ENCODE measurements at places on chromosomes 16 and 17. TPM values are rescaled to one million over a fixed set of nuclear protein-coding genes. Genes with fewer than 3 reads are reported as not detected.

DNA sequence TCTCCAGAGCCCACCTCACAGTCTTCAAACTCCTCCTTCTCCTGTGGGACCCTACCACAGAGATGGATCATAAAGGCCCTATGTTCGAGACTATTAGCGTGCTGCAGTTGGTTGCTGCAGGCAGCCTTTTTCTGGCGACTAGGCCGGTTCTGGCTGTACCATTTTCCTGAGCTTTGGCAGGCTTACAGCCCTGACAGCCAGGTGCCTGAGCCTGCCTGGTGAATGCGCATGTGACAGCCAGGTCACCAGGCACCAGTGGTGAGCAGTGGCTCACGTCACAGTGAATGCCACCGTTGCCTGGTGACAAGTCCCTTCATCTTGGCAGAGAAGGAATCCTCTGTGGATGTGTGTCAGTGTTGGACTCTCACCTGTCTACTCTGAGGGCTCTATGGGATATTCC is 978.8 kb downstream of the KCNJ18 start:
- no peak overlapping the region for H3K27ac ChIP-seq
- no peak overlapping the region for H3K4me3 ChIP-seq
- DNase-seq, result no peak
- H3K4me1 ChIP-seq, result no peaks in the 10 kb centered on the region
- no peaks in the 10 kb centered on the region for H3K27me3 ChIP-seq
- H3K36me3 ChIP-seq, result no peaks in the 10 kb centered on the region

GRCh38 chr16:20107083-20107482 is 33.4 kb upstream of the GPR139 start:
- H3K27ac ChIP-seq, result no peak overlapping the region
- no peaks in the 10 kb centered on the region for H3K27me3 ChIP-seq
- H3K4me1 ChIP-seq, result no peaks in the 10 kb centered on the region
- no peak for DNase-seq
- no peak overlapping the region for H3K4me3 ChIP-seq
- H3K36me3 ChIP-seq, result no peaks in the 10 kb centered on the region

GRCh38 chr17:42704837-42705494 is 22.6 kb downstream of the CNTNAP1 start:
- no peaks in the 10 kb centered on the region for H3K4me1 ChIP-seq
- no peaks in the 10 kb centered on the region for H3K27me3 ChIP-seq
- no peak overlapping the region for H3K4me3 ChIP-seq

DNA sequence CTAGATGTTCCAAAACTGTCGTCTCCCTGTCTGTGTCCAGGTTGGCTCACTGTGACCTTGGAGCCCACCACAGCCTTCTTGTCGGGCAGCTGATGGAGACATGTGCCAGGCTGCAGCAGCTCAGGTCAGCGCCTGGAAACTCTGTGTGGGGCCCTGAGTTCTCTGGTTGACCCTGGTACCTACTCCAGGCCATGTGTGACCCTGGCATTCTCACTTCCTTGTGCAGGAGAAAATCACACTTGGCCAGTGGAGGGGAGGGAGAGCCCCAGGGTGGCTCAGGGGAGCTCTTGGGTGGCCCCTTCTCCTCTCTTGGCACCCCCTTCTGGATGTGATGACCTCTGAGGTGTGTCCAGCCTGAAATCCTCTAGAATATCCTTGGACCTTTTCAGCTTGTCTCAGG is 25.0 kb upstream of the CPNE2 start:
- no peaks in the 10 kb centered on the region for H3K27me3 ChIP-seq
- DNase-seq, result no peak
- H3K4me1 ChIP-seq, result peaks cover 11% of the 10 kb centered on the region
- H3K4me3 ChIP-seq, result no peak overlapping the region
- no peak overlapping the region for H3K27ac ChIP-seq

GRCh38 chr16:85544668-85545067 is 68.5 kb upstream of the GSE1 start:
- H3K4me1 ChIP-seq, result peaks cover 11% of the 10 kb centered on the region
- DNase-seq, result no peak
- no peak overlapping the region for H3K27ac ChIP-seq
- H3K27me3 ChIP-seq, result no peaks in the 10 kb centered on the region

Gene TNRC6C
- total RNA-seq, result 15.2 TPM

DNA sequence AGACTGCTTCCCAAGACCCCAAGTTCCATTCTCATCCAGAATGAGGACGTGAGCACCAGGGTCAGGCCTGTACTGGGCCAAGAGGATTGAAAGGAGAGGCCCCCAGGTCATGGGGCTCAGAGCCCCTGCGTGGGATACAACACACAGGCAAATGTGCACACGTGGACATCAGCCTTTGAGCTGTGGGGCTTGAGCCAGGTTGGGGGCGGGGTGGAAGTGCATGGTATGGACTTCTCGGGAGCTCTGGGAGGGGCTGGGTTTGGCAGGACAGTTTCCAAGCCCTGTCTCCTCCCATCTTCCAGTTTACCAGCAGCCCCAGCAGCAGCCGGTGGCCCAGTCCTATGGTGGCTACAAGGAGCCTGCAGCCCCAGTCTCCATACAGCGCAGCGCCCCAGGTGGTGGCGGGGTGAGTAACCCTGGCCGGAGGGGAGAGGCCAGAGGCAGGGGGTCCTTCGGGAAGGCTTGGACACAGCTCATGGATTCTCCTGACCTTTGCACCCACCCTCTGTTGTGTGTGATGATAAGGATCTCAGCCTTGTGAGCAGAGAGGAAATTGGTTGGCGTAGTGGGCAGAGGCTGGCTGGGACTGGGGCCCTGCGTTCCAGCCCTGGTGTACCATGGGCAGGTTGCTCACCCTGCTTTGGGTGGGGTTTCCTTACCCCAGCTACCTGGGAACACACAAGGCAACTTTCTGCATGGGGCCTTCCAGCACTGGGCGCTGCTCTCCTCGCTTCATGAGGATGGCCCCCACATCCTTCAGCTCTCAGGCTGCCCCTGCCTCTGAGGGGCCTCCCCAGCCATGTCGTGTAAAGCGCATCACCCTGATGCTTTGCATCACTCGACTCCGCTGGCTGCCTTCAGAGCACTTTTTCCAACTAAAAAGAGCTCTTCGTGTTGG is 10.4 kb upstream of the LASP1NB start:
- peaks cover 13% of the 10 kb centered on the region for H3K4me1 ChIP-seq
- H3K27me3 ChIP-seq, result no peaks in the 10 kb centered on the region
- peaks cover 3% of the 10 kb centered on the region for H3K36me3 ChIP-seq
- H3K4me3 ChIP-seq, result no peak overlapping the region
- no peak overlapping the region for H3K27ac ChIP-seq

Gene LAT
- 1.9 TPM for total RNA-seq

GRCh38 chr17:35972535-35972934 is 8.8 kb downstream of the CCL16 start:
- H3K4me1 ChIP-seq, result no peaks in the 10 kb centered on the region
- no peaks in the 10 kb centered on the region for H3K36me3 ChIP-seq
- H3K27ac ChIP-seq, result no peak overlapping the region

Gene ZNF287
- total RNA-seq, result 2.5 TPM

- no peak for DNase-seq
- no peak overlapping the region for H3K27ac ChIP-seq
- H3K36me3 ChIP-seq, result no peaks in the 10 kb centered on the region
- no peak overlapping the region for H3K4me3 ChIP-seq
- no peaks in the 10 kb centered on the region for H3K27me3 ChIP-seq
- H3K4me1 ChIP-seq, result no peaks in the 10 kb centered on the region
Measured at GRCh38 chr17:33531311-33531710, 238.2 kb upstream of the ASIC2 start.

Gene PLLP
- total RNA-seq, result 1.3 TPM

DNA sequence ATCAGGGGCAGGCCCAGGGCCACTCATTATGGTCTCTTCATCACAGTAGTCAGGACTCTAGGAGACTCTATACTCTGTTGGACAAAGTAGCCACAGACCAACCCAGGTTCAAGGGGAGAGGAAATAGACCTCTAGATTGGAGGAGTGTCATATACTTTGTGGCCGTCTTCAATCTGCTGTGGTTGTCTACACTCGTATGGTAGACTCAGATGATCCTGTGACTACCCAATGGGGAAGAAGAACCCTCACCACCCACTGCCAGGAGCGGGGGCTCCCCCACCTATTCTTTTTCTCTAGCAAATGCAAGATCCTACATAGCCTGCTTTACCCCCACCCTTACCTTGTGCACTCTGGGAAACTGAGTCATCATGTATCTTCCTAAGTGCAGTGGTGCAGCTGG is 80.5 kb downstream of the KSR1 start:
- H3K4me3 ChIP-seq, result no peak overlapping the region
- DNase-seq, result no peak
- H3K4me1 ChIP-seq, result peaks cover 15% of the 10 kb centered on the region
- H3K27ac ChIP-seq, result no peak overlapping the region

DNA sequence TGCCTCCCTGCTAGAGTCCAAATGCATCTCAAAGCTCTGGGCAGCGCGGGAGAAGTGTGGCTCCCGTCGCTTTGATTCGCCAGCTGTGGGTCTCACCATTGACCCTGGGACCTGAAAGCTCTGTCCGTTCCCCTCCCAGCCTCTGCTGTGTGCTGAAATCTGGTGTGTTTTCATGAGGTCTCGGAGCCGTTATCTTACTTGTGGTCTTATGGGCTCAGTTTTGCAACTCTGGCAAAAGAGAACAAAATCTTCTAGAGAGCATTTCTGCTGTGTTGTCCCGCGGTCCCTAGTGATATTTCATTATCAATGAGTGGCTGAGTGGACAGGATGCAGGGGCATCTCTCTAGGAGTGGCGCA is 13.3 kb downstream of the CRISPLD2 start:
- H3K27ac ChIP-seq, result peak overlapping the region; percentile 74
- no peaks in the 10 kb centered on the region for H3K27me3 ChIP-seq
- H3K4me3 ChIP-seq, result peak overlapping the region; percentile 33
- H3K4me1 ChIP-seq, result peaks cover 25% of the 10 kb centered on the region
- H3K36me3 ChIP-seq, result no peaks in the 10 kb centered on the region
- no peak for DNase-seq

DNA sequence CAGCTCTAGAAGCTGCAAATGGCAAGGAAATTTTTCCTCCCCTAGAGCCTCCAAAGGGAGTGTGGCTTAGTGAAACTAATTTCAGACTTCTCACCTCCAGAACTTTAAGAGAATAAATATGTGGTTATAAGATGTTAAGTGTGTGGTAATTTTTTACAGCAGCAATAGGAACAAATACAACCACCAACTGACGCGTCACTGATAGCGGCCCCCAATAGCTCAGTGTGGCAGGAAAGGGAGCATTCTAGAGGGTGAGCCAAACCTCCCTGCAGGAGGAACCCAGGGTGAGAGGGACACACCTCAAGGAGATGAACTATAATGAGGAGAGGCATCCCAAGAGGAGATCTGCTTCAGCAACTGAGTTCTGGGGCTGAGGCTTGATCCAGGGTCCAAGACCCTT is 4.0 kb downstream of the CCL4 start:
- no peak overlapping the region for H3K27ac ChIP-seq
- no peaks in the 10 kb centered on the region for H3K4me1 ChIP-seq
- no peak overlapping the region for H3K4me3 ChIP-seq
- DNase-seq, result no peak
- H3K27me3 ChIP-seq, result peaks cover 7% of the 10 kb centered on the region

- H3K4me1 ChIP-seq, result no peaks in the 10 kb centered on the region
- H3K27me3 ChIP-seq, result no peaks in the 10 kb centered on the region
- H3K4me3 ChIP-seq, result no peak overlapping the region
- no peak overlapping the region for H3K27ac ChIP-seq
- no peak for DNase-seq
- no peaks in the 10 kb centered on the region for H3K36me3 ChIP-seq
Measured at GRCh38 chr16:798666-799065, 1.9 kb downstream of the GNG13 start.

DNA sequence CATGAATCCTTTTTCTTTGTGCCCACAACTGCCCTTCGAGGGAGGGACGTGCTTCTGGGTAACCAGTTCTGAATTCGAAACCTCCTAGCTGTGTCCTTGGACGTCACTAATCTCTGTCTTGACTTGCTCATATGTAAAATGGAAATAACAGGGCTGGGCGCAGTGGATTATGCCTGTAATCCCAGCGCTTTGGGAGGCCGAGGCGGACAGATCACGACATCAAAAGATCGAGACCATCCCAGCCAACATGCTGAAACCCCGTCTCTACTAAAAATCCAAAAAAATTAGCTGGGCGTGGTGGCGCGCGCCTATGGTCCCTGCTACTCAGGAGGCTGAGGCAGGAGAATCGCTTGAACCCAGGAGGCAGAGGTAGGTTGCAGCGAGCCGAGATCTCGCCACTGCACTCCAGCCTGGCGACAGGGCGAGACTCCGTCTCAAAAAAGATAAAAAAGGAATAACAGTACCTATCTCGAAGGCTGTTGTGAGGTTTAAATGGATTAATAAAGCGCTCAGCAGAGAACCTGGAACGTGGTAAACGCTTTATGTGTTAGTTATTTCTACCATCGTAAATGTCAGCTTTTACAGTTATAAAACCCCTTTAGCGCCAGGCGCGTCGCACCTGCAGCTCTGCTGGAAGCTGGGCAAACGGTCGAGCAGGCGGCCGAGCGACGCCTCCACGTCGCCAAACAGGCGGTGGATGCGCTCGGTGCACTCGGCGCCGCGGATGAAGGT is 641 bp downstream of the COG8 start:
- no peaks in the 10 kb centered on the region for H3K27me3 ChIP-seq
- H3K36me3 ChIP-seq, result peaks cover 65% of the 10 kb centered on the region
- DNase-seq, result no peak
- H3K4me1 ChIP-seq, result peaks cover 23% of the 10 kb centered on the region
- H3K27ac ChIP-seq, result peak overlapping the region; percentile 94

Gene KRT28
- not detected for total RNA-seq

Gene TRPV2
- 5.9 TPM for total RNA-seq

- no peak for DNase-seq
- H3K27ac ChIP-seq, result no peak overlapping the region
- H3K4me1 ChIP-seq, result no peaks in the 10 kb centered on the region
- H3K36me3 ChIP-seq, result no peaks in the 10 kb centered on the region
- no peaks in the 10 kb centered on the region for H3K27me3 ChIP-seq
- H3K4me3 ChIP-seq, result no peak overlapping the region
Measured at GRCh38 chr16:52078716-52079655, 468.0 kb downstream of the TOX3 start.

- H3K27me3 ChIP-seq, result no peaks in the 10 kb centered on the region
- no peaks in the 10 kb centered on the region for H3K4me1 ChIP-seq
Measured at GRCh38 chr16:29839822-29840221, 19.6 kb downstream of the MVP start.

Gene CDH5
- 21.4 TPM for total RNA-seq

DNA sequence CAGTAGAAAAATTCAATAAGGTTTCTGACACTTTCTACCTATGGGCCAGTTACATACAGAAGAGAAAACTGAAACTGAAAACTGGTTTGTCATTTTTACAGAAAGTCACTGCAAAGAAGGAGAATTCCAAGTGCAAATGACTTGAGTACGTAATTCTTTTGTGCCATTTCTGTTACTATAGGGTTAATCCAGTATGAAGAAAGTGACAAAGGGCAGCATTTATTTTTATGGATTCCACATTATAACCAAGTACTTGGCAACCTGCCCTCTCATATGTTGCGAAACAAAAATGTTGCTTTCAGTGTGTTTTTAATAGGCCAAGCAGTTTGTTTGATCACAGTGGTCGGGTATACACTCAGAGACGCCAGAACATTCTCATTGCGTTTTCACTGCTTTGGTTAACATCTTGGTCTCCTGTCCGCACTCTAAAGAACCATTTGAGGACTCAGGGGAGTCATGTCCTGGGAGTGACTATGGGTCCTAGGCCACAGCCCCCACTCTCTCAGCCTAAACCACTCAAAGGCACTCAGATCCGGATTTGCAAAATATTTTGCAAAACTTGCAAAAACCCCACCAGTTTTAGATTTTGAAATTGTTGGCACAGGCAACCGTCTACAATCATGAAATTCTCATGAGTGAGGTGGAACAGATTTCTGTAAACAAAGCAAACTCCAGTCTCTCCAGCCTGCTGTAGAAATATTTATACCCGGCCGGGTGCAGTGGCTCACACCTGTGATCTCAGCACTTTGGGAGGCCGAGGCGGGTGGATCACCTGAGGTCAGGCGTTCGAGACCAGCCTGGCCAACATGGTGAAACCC is 15.4 kb upstream of the HELZ start:
- H3K4me1 ChIP-seq, result no peaks in the 10 kb centered on the region
- no peak overlapping the region for H3K4me3 ChIP-seq
- no peaks in the 10 kb centered on the region for H3K36me3 ChIP-seq
